ENCODE measurements at places on chromosomes 3 and 15. TPM values are rescaled to one million over a fixed set of nuclear protein-coding genes. Genes with fewer than 3 reads are reported as not detected.

- DNase-seq, result no peak
Measured at GRCh38 chr3:193992425-193993037, 143.4 kb upstream of the HES1 start.

- no peak for DNase-seq
Measured at GRCh38 chr3:24854748-24855147, 360.1 kb upstream of the THRB start.

- no peak for DNase-seq
Measured at GRCh38 chr3:20324664-20325478, 138.9 kb upstream of the SGO1 start.

- no peak for DNase-seq
Measured at GRCh38 chr3:69379661-69380060, 6.2 kb downstream of the FRMD4B start.

DNA sequence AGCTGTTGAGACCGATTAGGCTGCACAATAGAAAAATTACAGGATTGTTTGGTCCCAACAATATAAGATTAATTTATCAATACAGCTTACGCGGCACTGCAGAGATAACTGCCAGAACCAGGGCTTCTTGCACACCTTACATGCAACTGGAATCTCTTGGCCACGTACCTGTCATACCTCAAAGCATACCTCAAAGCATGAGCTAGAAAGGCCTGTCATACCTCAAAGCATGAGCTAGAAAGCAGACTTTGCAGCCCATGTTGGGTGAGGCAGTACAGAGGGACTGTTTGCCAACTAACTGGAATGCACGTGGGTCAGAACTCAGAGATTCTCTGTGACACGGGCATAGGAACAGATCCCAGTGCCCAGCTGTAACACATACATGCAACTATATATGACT, 34.7 kb downstream of the NTRK3 start:
- no peak for DNase-seq

VGLL3 gene
- 1.5 TPM for total RNA-seq

KLHL40 gene
- total RNA-seq, result not detected

HYKK gene
- 6.8 TPM for total RNA-seq

HRG gene
- total RNA-seq, result not detected

CCDC39 gene
- 0.09 TPM for total RNA-seq

SIAH2 gene
- total RNA-seq, result 31.8 TPM

LTK gene
- total RNA-seq, result 13.3 TPM

COL6A5 gene
- total RNA-seq, result not detected
